ENCODE measurements at places on chromosomes 3 and 15. TPM values are rescaled to one million over a fixed set of nuclear protein-coding genes. Genes with fewer than 3 reads are reported as not detected.

FILIP1L gene
- 3.7 TPM for total RNA-seq

CAND2 gene
- total RNA-seq = 0.72 TPM

EPHA3 gene
- total RNA-seq = 1.7 TPM

FRMD5 gene
- 2.9 TPM for total RNA-seq

EIF4G1 gene
- 524 TPM for total RNA-seq

PAK6 gene
- total RNA-seq = 4.9 TPM

ELL3 gene
- 23.3 TPM for total RNA-seq

IL5RA gene
- 0.21 TPM for total RNA-seq

GPR62 gene
- total RNA-seq = not detected

B3GNT5 gene
- 108 TPM for total RNA-seq

LNP1 gene
- total RNA-seq = 0.74 TPM

CHRM5 gene
- not detected for total RNA-seq

IMPG2 gene
- total RNA-seq = not detected

PRTG gene
- 1.2 TPM for total RNA-seq

RASA2 gene
- total RNA-seq = 18.3 TPM

FBXO40 gene
- not detected for total RNA-seq

KY gene
- total RNA-seq = 0.32 TPM

VWA5B2 gene
- total RNA-seq = 2.3 TPM

ALDH1A3 gene
- total RNA-seq = 3.8 TPM

LDHAL6B gene
- total RNA-seq = not detected

CALML4 gene
- total RNA-seq = 126 TPM

Measured in colonic mucosa (tissue), 4 donors.